ENCODE measurements at places on chromosomes 5 and 9.
A peak's percentile ranks its signal among the peaks of the same experiment; 100 is the strongest.

GRCh38 chr9:15294604-15295003 lies 12.4 kb downstream of the TTC39B start:
- no peak for DNase-seq

- no peak for DNase-seq
Observed at GRCh38 chr5:32708949-32709348, 2.2 kb upstream of the NPR3 start.

DNA sequence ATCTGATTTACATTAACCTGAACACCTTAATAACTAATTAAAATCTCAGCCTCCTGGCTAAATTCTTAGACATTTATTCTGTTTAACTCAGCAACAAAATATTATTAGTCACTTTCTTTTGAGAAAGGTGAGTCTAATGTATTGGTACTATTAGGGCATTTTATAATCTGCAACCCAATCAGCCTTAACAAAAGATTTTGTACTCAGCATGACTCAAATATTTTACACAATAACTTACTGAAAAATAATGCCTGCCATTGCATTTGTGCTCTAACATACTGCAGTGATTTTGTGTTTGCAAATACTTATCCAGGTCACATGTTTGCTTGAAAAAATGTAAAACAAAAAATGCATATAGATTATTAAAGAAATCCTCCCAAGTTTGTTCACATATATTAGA lies 1129.9 kb downstream of the TAF11L14 start:
- no peak for DNase-seq

- peak; percentile 70 for DNase-seq
Observed at GRCh38 chr9:33374634-33375237, 27.6 kb downstream of the AQP7 start.

GRCh38 chr5:14676320-14676719 lies 11.8 kb downstream of the OTULIN start:
- DNase-seq: peak; percentile 26

DNA sequence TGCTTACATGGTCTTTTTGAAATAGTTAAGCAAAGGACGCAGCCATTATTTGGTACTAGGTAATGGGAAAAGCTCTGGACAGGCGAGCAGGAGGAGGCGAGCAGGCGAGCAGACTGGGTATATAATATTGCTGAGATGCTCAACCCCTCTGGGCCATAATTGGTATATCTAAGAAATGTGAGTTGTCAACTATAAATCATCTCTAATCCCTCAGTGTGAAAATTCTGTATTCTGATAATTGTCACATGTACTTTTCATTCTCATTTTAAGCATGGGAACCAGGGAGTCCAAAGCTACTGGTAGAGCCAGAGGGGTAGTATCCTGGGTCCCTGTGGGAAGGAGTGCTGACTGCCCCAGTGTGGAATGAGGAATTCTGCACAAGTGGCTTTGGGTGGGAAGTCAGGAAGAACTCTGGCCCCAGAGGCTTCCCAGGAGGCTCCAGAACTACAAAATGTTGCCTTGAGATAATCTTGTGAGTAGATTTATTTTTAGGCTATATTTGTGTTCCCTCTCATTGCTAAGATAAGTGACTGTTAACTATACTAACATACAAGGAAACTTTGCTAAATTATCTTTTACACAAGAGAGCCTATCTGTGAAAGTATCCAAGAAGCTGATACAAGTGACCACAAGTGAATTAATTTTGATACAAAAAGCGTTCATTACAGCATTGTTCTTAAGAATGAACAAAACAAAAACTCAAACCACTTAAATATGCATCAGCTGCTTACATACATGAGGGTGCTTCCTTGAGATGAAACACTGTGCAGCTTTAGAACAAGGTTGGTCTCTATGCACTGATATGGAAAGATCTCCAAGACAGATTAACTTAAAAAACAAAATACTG lies 70.5 kb upstream of the TNFAIP8 start:
- DNase-seq: no peak

DNA sequence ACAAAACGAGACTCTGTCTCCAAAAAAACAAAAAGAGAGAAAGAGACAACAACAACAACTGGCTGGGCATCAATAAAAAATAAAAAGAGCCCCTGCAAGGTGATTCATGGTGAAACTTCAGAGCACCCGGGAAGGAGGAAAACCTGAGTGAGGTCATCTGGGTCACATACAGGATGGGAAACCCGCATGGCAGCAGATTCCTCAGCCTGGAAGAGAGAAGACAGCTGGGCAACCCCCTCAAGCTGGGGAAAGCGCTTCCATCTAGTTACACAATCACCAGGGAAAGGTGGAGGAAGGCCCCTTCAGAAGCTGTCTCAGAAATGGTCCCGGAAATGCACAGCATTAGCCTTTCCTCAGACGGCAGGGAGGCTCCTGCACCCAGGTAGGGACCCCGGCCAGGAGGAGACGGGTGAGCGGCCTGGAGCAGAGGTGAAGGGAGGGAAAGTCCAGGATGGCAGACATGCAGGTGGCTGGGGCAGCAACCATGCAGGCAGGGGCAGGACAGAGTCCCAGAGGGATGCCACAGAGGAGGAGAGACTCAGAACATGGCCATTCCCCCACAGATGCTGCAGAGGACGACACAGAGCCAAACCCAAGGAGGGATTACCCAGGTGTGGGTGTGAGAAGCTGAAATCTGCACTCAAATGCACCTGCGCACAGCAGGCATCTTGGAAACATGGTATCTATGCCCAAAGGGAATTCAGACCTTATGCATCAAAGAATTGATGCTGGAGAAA lies 29.4 kb downstream of the CAMSAP1 start:
- no peak for DNase-seq

DNA sequence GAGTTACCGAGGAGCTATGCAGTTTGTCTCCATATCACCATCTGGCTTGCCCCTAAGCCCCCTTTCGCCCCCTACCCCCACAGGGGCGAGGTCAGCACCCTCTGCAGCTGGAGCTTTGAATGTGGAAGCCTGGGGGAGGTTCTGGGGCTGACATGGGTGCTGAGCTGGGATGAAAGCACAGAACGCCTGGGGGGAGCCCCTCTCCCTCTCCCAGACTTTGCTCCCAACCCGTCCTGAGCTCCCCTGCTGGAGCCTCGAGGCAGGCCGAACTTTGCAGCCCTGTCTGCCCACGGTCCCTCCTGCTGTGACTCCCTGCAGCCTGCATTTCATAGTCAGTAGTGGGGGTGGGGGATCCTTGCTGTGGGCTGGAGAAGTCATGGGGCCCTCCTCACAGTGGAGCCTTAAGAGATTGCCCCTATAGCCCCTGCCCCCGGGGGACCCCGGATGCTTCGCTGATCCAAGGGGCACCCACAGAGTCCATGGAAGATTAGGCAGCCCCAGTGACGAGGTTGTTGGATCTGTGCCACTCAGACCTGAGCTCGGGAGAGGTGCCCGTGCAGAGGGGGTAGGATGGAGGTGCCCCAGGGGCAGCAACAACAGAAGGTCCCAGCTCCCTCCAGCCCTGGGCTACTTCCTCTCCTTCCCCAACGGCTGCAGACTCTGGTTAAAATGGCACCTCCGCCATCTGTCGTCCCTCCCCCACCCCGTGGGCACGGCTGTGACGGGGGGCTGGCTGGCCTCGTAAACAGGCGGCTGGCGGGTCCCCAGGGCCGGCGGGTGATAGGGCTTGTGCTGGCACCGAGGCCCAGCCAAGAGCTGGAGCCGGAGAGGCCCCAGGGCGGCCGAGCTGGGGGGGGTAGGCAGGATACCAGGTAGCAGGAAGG lies 162.0 kb downstream of the C9orf50 start:
- peak; percentile 37 for DNase-seq

DNA sequence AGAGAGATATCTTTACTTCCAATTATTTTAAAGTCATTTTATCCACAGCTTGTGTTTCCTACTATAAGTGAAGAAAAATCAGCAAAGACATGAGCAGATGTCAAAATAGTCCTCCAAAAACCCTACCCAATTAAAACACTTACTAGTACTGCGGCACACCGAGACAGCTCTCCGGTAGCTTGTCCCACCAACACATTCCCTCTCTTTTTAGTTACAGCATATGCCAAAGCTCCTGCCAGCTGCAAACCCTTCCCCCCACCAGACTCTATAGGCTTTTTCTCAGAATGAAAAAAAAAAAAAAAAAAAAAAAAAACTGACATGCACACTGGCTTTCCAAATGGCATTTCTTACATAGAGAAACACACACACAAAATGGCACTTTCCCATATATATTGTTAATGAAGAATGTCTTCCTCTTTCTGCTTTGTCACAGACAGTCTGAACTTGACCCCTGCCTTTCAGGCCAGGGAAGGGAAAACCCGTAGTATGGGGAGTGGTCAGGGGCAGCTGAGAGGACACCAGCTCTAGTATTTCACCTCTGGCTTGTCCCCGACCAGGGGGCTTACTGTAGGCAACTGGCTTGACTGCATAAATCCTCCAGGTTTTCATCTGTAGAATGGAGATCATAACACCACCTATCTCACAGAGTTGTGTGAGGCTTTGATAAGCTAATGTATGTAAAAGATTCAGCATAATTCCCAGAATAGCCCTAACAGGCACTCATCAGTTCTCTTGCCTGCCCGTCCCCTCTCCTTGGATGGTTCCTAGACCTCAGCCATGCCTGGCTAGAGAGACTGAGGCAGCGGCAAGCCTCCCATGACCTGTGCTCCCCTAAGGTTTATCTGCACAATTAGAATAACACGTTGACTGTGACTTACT lies 233.6 kb downstream of the CRB2 start:
- DNase-seq: no peak

- DNase-seq: no peak
Observed at GRCh38 chr5:148401604-148402003, 17.8 kb downstream of the FBXO38 start.

DNA sequence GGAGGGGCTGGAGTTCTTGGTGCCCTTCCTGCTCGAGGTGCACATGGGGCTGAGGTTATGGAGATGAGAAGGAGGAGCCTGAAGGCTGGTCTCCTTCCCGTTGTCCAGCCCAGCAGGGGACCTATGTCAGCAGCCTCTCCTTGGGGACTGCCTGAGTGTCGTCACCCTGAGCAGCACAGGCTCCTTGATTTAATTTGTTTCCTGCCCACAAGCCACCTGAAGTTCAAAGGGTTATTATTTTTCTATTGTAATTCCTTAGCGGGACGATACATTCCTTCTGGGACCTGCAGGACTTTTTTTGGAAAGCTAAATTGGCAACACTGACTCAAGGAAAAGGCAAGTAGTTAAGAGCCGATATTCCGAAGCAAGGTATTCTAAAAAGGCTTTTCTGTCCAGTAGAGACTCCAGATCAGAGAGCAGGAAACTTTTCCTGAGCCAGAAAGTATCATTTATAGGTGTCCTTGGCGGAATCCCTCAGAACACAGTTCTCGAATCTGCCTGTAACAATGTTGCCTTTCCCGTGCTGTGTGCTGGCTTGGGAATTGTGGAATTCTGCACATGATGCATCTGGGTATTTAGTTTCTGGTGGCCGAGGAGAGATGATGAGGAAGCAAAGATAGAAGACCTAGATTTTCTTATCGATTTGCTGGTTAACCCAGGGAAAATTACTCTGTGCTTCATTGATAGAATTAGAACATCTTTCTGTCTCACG lies 55.4 kb downstream of the ARHGAP26 start:
- no peak for DNase-seq

DNA sequence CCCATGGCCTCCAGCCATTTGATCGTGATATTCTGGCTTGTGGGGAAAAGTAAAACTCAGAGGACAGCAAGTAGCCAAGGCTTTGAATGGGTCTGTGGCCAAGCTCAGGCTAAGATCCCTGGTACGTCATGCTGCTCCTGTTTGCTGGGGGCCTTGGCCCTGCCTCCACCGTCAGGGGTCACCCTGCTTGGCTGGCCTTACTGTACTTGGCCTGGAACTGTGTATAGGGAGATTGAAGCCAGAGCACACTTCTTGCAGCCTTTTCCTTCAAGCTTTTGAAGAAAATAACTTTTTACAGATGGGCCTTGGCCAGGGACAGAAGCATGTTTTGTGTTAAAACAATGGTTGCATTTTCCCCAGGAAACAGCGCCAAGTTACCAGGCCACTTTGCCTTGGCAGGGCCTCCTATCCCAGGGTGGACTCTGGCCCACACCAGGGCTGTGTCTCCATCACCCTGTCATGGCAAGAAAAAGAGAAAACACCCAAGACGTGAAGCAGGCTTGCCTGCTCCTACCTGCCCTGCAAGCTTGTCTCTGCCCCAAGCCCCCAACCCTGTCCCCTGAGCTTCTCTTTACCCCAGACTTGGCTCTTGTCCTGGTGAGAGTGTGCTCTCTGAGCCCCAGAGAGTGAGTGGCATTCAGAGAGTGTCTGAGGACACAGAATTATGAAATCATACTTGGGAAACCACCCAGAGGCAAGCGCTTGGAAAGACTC lies 286.9 kb downstream of the GADD45G start:
- no peak for DNase-seq

GRCh38 chr5:17477043-17477442 lies 21.0 kb upstream of the TAF11L2 start:
- no peak for DNase-seq

GRCh38 chr9:124914753-124915405 lies 26.0 kb downstream of the GOLGA1 start:
- no peak for DNase-seq

GRCh38 chr5:42390115-42390514 lies 33.1 kb upstream of the GHR start:
- DNase-seq: no peak

DNA sequence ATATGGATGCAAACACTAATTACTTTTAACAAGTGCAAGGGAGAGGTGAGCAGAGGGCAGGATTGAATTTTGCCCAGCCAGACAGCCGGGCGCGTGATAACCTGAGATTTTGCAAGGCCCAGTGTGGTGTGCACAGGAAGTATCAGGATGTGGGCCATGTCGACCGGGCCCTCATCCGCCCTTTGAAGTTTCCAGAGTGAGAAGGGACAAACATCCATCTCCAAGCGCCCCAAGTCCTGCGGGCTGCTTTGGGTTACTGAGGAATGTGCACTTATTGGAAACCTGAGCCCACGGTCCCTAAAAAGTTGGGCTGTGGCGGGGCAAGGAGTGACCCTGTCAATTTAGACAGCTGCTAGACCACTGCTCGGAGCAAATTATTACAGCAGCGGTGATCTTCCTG lies 272.2 kb upstream of the IRX2 start:
- no peak for DNase-seq

DNA sequence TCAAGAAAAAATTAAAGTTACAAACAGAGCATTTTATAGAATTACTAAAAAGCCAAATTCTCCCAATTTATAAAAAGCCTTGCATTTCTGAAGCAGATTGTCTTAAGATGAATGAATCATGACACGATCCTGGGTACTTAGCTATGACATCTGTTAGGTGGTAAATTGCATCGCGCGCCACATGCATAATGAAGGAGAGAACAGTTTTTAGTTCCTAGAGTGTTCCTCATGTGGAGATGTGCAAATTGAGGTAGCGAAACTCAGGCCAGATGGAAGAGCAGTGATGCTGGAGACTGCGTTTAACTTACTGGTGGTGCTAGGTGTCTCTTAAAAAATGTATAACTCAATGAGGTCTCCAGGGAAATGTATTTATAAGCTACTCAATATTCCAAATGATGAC lies 516.1 kb downstream of the EFNA5 start:
- DNase-seq: no peak

GRCh38 chr5:110973510-110973909 lies 98.0 kb upstream of the TSLP start:
- DNase-seq: no peak

DNA sequence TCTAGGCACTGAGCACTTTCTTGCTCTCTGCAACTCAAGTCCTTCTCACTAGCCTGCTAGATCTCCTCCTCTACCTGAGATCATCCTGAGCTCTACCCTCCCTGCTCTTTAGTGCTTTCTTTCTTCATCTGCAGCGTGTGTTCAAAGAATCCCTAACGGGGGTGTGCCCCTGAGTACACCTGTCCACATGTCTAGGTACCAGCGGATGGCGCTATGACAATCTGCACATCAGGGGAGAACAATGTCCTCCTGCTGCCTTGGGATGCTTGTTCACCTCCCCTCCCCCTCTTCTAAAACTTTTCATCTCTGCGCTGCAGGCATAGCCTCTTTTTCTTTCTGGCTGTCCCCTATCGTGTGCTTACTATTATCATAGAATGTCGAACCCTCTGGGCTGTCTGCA lies 42.7 kb downstream of the PTPN3 start:
- no peak for DNase-seq
